SHP77 (cell line): ENCODE measurements at places on chromosomes 6 and 20.

- DNase-seq: no peak
Measured at GRCh38 chr6:3841066-3841454, 8.1 kb upstream of the FAM50B start.

- DNase-seq: no peak
Measured at GRCh38 chr20:59461526-59461925, 142.8 kb upstream of the PHACTR3 start.

DNA sequence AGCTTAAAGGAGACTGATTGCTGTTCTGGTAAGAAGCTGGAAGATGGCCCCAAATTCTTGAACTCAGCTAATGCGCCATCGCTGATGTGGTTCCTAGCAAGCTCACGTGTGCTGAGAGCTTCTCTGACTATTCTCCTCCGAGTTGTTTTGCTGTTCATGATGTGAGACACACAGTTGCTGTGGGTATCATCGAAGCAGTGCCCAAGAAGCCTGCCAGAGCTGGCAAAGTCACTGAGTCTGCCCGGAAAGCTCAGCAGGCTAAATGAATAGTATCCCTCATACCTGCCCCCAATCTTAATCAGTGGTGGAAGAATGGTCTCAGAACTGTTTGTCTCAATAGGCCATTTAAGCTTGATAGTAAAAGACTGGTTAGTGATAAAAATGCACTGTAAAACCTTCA is 28.3 kb upstream of the BCLAF1 start:
- no peak for DNase-seq

DNA sequence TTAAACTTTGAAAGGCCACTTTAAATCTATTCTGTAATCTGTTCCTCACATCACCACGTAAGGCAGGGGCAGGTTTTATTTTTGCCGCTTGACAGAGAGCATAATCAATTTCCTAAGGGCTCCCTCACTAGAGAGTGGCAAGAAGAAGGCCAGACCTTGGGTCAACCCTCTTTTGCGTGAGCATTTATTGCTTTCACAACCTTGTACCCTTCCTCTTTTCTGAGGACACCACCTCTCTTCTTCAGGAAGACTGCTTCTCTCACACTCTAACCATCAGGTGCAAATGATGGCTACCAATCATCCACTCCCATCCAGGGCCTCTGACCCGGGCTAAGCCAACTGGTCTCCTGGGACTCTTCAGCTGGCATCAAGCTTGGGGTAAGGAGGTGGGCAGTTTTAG is 25.2 kb upstream of the QKI start:
- DNase-seq: no peak

- no peak for DNase-seq
Measured at GRCh38 chr6:114564302-114564933, 221.6 kb upstream of the HS3ST5 start.

GRCh38 chr20:59751075-59751711 is 146.9 kb downstream of the PHACTR3 start:
- peak; percentile 39 for DNase-seq

- DNase-seq: no peak
Measured at GRCh38 chr6:17405944-17406245, 12.5 kb downstream of the CAP2 start.

DNA sequence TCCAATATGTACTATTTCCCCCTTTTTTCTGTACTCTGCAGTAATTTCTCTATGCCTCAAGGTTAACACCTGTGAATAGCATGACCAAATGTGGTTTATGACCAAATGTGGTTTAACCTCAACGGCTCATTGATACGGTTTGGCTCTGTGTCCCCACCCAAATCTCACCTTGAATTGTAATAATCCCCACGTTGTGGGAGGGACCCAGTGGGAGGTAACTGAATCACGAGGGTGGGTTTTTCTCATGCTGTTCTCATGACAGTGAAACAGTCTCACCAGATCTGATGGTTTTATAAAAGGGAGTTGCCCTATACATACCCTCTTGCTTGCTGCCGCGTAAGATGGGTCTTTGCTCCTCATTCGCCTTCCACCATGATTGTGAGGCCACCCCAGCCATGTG is 18.7 kb downstream of the DEK start:
- DNase-seq: no peak
